ENCODE measurements at places on chromosomes 2 and 18. TPM values are rescaled to one million over a fixed set of nuclear protein-coding genes. Genes with fewer than 3 reads are reported as not detected.

The TCF7L1 gene
- total RNA-seq: not detected

The REG3A gene
- not detected for total RNA-seq

The CCDC85A gene
- total RNA-seq: not detected

The EN1 gene
- not detected for total RNA-seq

The KYNU gene
- total RNA-seq: not detected

The SERPINB2 gene
- total RNA-seq: not detected

The CYP26B1 gene
- not detected for total RNA-seq

The NEURL3 gene
- 1.1 TPM for total RNA-seq

The SCG2 gene
- not detected for total RNA-seq

The ZNF407 gene
- 10.0 TPM for total RNA-seq

The ABHD1 gene
- total RNA-seq: 0.76 TPM

The COBLL1 gene
- total RNA-seq: not detected

The SAG gene
- total RNA-seq: 0.27 TPM

- no peaks in the 10 kb centered on the region for H3K27me3 ChIP-seq
- no peak for DNase-seq
- no peak overlapping the region for H3K4me3 ChIP-seq
- H3K4me1 ChIP-seq: no peaks in the 10 kb centered on the region
- peaks cover 6% of the 10 kb centered on the region for H3K36me3 ChIP-seq
These were observed 196.3 kb upstream of the SIX3 start for GRCh38 chr2:44744961-44745892.

- H3K27me3 ChIP-seq: peaks cover 2% of the 10 kb centered on the region
- H3K36me3 ChIP-seq: no peaks in the 10 kb centered on the region
- H3K27ac ChIP-seq: no peak overlapping the region
- DNase-seq: no peak
- no peak overlapping the region for H3K4me3 ChIP-seq
- H3K4me1 ChIP-seq: no peaks in the 10 kb centered on the region
These were observed 232.7 kb downstream of the BCL11A start for GRCh38 chr2:60320724-60321123.

GRCh38 chr2:100522430-100522829 is 40.4 kb upstream of the PDCL3 start:
- H3K4me1 ChIP-seq: peaks cover 2% of the 10 kb centered on the region
- no peaks in the 10 kb centered on the region for H3K36me3 ChIP-seq
- no peak overlapping the region for H3K27ac ChIP-seq
- H3K4me3 ChIP-seq: no peak overlapping the region
- no peak for DNase-seq

DNA sequence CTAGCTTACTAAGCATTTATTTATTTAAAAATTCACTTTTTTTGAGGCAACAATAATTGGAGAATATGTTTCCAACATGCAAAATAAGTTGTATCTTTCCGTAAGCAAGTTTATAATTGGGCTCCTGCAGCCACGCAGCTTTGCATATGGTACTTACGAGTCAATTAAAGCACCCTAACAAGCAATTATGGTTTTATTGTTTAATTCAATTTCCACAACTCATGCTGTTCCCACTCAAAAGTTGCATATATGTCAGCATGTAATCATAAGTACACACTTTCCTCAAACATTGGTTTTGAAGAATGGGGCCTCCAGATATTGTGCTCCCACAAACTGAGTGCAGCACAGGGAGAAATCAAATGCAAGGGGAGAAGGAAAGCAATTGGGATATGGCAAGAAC is 585.1 kb upstream of the HNMT start:
- no peaks in the 10 kb centered on the region for H3K36me3 ChIP-seq
- no peak overlapping the region for H3K4me3 ChIP-seq
- H3K4me1 ChIP-seq: no peaks in the 10 kb centered on the region
- DNase-seq: no peak
- no peaks in the 10 kb centered on the region for H3K27me3 ChIP-seq

GRCh38 chr2:27795093-27795834 is 23.7 kb downstream of the MRPL33 start:
- DNase-seq: no peak
- H3K27ac ChIP-seq: no peak overlapping the region
- no peaks in the 10 kb centered on the region for H3K36me3 ChIP-seq
- no peak overlapping the region for H3K4me3 ChIP-seq
- no peaks in the 10 kb centered on the region for H3K4me1 ChIP-seq

GRCh38 chr2:205103699-205104098 is 558.4 kb downstream of the PARD3B start:
- no peak for DNase-seq
- H3K27ac ChIP-seq: no peak overlapping the region
- no peaks in the 10 kb centered on the region for H3K36me3 ChIP-seq
- H3K4me3 ChIP-seq: no peak overlapping the region
- H3K4me1 ChIP-seq: no peaks in the 10 kb centered on the region

GRCh38 chr18:59238385-59238784 is 18.4 kb downstream of the GRP start:
- peaks cover 20% of the 10 kb centered on the region for H3K27me3 ChIP-seq
- H3K4me1 ChIP-seq: no peaks in the 10 kb centered on the region
- no peak for DNase-seq
- H3K4me3 ChIP-seq: no peak overlapping the region

DNA sequence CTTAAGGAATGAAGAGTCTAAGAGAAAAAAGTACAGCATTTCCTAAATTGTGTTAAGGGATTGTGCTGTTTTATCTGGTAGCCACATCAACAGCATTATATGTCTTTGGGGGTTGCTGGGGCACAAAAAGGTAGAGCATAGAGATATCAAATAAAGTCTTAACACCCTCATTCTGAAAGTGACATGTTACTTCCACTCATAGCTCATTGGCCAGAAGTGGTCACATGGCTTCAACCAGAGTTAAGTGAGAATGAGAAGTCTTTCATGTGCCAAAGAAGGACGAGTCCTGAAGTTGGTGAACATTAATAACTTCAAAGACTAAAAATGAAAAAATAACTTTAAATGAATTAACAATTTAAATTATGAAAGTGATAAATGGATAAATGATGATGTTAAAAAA is 175.7 kb upstream of the ZEB2 start:
- H3K4me1 ChIP-seq: no peaks in the 10 kb centered on the region
- H3K27me3 ChIP-seq: peaks cover 8% of the 10 kb centered on the region
- DNase-seq: no peak
- no peak overlapping the region for H3K4me3 ChIP-seq
- no peaks in the 10 kb centered on the region for H3K36me3 ChIP-seq

DNA sequence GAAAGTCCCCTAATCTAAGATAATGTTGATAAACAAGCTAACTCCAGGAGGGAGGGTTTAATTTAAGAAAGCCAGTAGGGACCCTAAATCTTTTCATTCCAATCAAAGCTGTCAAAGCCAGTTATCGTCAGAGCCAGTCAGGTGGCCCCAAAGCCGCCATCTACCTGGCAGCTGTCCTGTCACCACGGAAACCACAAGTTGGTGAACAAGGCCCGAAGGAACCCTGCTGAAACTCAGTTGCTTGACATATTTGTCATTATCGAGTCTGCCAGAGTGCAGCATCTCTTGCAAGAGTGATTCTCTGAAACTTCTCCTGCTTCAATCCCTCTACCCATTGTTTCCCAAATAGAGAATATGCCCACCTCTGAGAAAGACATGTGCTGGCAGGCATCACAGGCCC is 30.8 kb upstream of the POLE4 start:
- H3K4me3 ChIP-seq: no peak overlapping the region
- H3K27ac ChIP-seq: no peak overlapping the region
- peaks cover 4% of the 10 kb centered on the region for H3K36me3 ChIP-seq
- no peaks in the 10 kb centered on the region for H3K27me3 ChIP-seq
- H3K4me1 ChIP-seq: no peaks in the 10 kb centered on the region

- no peak for DNase-seq
- H3K27ac ChIP-seq: no peak overlapping the region
- H3K27me3 ChIP-seq: no peaks in the 10 kb centered on the region
- H3K4me3 ChIP-seq: no peak overlapping the region
These were observed 2.1 kb downstream of the GPBAR1 start for GRCh38 chr2:218262631-218263586.

DNA sequence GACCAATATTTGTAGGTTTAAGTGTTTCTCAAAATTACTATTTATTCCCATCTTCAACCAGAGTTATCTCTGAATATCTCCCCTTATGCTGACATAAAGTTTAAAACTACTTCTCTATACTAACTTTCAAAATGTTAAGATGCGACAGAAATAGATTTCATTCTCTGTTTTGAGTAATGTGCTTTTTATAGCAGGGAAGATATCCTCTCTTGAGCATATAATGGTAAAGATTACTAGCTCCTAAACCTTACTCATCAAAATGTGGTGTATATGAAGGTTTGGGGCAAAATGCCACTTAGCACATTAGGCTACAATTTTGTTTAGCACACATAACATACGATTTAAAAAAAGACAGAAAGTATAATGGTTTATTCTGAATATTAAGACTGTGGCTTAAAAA is 54.4 kb downstream of the CWC22 start:
- H3K4me3 ChIP-seq: no peak overlapping the region
- H3K4me1 ChIP-seq: no peaks in the 10 kb centered on the region
- H3K27ac ChIP-seq: no peak overlapping the region
- peaks cover 43% of the 10 kb centered on the region for H3K36me3 ChIP-seq

GRCh38 chr18:12639990-12640880 is 17.7 kb downstream of the SPIRE1 start:
- no peak overlapping the region for H3K4me3 ChIP-seq
- no peaks in the 10 kb centered on the region for H3K36me3 ChIP-seq
- peaks cover 6% of the 10 kb centered on the region for H3K4me1 ChIP-seq
- H3K27me3 ChIP-seq: peaks cover 6% of the 10 kb centered on the region
- no peak for DNase-seq

DNA sequence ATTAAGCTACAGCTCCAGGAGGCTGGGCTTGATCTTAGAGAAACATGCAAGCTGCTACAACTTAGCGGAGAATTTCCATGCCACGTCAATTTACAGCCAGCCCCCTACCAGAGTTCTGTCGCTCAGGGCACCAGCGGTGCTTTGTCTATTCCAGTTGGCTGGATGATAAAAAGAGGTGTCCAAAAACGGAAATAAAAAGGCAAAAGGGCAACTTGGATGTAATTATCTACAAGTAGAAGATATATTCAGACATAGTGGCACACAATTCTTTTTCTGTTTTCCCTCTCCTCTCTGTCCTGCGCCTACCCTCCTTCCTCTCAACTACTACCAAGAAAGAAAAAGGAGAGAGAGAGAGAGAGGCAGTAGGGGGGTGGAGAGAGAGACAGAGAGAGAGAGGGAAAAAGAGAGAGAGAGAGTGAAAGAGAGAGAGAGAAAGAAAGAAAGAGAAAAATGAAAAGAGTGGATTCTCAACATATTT is 363 bp upstream of the RFTN2 start:
- no peaks in the 10 kb centered on the region for H3K4me1 ChIP-seq
- H3K4me3 ChIP-seq: no peak overlapping the region
- H3K36me3 ChIP-seq: no peaks in the 10 kb centered on the region
- peaks cover 12% of the 10 kb centered on the region for H3K27me3 ChIP-seq

DNA sequence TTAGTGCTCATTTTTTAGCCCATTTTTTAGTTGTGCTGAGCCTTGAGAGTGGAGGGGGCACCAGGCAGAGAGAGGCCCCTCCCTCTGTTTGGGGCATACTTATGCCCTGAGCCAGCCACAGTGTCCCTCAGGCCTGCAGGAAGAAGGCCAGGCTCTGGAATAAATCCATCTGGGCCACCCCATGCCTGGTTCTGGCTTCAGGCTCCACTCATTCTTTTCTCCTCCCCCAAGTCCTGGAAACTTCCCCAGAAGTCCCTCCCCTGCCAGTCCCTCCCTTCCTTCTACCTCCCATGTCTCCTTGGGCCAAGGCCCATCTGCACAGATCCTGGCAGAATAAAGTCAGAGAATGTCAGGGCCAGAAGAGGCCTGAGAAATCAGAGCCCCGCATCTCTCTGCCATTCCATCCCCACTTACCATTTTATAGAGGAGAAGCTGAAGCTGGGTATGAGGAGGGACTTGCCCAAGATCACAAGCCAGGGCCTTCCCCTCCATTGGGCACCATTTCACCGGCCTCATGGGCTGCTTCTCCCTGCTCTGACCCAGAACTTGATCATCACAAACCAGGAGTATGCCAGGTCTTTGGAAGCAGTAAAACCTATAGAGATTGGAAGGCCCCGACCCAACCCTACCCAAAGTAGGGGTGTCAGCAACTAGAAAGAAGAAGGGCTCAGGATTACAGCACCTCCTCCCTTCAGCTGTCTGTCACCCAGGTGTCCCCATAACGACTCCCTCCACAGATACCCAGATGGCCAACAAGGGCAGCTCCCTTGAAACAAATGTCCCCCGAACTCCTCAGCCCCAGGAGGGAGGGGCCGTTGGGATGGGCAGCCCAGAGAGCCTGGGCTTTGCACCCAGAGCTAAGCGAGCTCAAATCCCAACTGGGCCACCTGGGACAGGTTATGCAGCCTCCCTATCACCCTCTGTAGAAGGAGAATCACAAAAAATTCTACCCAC is 108.4 kb downstream of the POLR1A start:
- H3K27me3 ChIP-seq: peaks cover 2% of the 10 kb centered on the region
- H3K27ac ChIP-seq: no peak overlapping the region
- H3K4me1 ChIP-seq: peaks cover 42% of the 10 kb centered on the region
- no peak overlapping the region for H3K4me3 ChIP-seq
- no peaks in the 10 kb centered on the region for H3K36me3 ChIP-seq

GRCh38 chr2:150599889-150600288 is 112.4 kb upstream of the RND3 start:
- H3K27ac ChIP-seq: no peak overlapping the region
- no peaks in the 10 kb centered on the region for H3K27me3 ChIP-seq
- H3K4me3 ChIP-seq: no peak overlapping the region
- H3K36me3 ChIP-seq: no peaks in the 10 kb centered on the region
- no peak for DNase-seq

DNA sequence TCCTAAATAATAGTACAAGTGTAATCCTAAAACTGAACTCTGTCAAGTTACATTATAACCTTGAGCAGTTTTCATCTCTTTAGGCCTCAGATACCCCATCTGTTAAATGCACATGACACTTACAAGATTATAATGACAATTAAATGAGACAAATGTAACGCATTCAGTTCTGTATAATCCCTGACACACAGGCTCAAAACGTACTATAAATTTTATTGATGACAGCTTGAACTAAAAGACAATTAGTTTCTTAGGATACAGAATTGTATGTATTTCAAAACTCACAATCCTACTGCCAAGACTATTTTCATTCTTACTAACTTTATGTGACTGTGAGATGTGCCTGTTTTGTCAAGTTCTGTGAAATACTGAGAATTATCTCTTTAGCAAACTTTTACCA is 56.2 kb downstream of the GFPT1 start:
- H3K27ac ChIP-seq: no peak overlapping the region
- no peak for DNase-seq
- H3K4me1 ChIP-seq: no peaks in the 10 kb centered on the region
- H3K4me3 ChIP-seq: no peak overlapping the region

DNA sequence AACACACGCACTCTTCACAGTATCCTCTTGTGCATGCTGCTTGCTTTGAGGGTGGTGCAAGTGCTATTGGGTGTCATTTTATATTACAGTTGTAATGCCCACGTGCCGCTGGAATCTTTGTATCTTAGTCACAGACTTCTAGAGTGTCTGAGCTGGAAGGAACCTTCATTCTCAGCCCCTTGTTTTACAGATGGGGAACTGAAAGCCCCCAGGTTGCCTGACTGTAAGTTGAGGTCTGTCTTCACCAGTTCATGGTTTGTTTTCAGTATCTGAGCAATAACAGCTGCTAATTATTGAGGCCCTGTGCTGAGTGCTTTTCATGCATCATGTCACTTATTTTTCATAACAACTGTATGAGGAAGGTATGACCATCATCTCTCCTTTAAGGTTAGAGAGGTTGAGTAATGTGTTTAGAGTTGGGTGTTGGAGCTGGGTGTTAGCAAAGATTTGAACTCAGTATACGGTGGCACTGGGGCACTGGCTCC is 77.0 kb downstream of the PRKCE start:
- no peaks in the 10 kb centered on the region for H3K27me3 ChIP-seq
- H3K36me3 ChIP-seq: no peaks in the 10 kb centered on the region
- peaks cover 9% of the 10 kb centered on the region for H3K4me1 ChIP-seq
- DNase-seq: no peak
- H3K27ac ChIP-seq: no peak overlapping the region

All from activated CD4-positive, alpha-beta memory T cell treated with anti-CD3 and anti-CD28 coated beads for 36 hours (primary cell).